ENCODE measurements at places on chromosomes 1 and 21.
A peak's percentile ranks its signal among the peaks of the same experiment; 100 is the strongest.

DNA sequence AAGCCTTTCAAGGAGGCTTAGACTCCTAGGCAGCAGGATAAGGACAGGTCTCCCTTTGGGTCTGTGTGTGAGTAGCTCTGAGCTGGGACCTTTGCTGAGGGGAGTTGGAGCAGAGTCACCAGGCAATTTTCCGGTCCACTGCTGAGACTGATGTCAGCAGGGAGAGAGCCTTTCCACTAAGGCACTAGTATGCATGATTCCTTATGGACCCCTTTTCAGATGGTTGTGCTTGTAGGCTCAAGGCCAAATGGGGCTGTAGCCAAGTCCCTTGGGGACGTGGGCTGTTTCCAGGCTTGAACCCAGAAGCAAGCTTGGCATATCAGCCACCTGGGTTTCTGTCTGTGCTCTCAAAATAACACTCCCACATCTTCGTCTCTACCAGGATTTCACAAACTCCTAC lies 73.0 kb downstream of the CCDC18 start:
- peak; percentile 22 for DNase-seq

DNA sequence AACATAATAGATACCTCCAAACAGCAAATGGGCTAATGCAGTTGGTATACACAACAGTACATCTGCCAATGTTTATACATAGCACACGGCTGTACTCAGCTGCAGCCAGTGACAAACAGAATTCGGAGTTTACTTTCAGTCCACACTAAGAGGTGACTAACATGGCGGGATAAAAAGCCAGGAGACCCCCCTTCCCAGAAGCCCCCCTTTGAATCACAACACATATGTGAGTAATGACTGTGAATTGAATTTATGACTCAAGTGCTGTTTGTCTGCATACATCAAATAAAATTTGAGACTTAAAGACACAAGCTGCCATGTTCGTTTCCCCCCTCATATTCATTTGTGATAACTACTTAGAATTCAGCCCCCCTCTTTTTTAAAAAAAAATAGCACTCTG lies 113.2 kb downstream of the RUNX1 start:
- no peak for DNase-seq

GRCh38 chr1:220991506-220991905 lies 112.3 kb downstream of the HLX start:
- no peak for DNase-seq

DNA sequence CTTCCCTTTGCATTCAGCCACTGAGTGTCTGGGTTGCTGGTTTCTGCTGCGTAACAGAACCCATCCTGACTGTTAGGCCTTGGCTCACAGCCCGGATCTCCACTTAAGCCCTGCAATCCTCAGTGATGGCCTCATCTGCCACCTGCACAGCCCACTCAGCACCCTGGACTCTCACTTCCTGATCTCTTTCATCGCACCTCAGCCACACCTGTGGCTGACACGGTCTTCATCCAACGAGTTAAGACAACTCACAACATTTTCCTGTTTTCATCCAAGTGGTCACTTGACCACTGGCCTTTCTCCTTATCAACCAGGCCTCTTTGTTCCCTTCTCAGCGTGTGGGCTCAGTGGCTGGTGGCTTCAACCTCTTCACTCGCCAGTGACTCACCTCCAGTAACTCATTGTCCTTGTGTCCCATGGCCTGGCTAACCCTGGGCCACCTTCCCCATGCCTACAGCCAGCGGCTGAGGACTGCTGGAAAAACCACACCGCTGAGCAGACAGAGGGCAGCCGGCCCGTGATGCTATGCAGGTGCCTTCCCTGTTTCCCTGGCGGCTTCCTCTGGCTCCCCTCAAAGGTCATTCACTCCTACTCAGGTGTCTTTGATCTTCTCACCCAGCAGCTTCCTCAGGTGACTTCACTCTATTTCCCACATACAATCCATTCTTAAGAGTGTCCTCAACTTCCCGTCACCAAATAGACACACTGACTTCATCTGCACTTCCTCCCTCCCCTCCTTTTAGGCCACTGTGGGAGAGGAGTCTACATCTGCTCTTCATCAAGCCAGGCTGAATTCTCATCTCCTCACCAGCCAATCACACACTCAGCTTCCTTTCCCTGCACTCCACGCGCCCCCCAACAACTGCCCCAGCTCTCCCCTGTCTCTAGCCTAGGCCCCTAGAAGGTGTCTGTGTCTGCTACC lies 19.9 kb upstream of the EDN2 start:
- DNase-seq = peak; percentile 32

GRCh38 chr1:230359992-230360668 lies 66.0 kb downstream of the PGBD5 start:
- DNase-seq = no peak

GRCh38 chr1:20359451-20360330 lies 69.0 kb downstream of the VWA5B1 start:
- DNase-seq = no peak

DNA sequence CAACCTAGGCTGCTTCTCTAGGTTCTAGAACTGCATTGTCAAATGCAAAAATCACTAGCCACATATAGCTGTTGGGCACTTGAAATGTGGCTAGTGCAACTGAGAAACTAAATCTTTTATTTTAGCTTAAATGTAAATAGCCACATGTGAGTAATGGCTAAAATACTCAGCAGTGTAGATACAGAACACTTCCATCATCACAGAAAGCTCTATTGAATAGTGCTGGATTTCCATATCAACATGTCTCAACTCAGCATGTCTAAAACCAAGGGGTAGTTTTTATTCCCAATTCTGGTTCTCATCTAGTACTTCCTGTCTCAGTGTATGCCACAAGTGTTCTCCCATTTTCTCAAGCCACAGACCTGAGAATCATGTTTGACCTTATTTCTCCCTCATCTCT lies 7.5 kb upstream of the TP53BP2 start:
- no peak for DNase-seq

- DNase-seq = no peak
Measured at GRCh38 chr1:7606096-7606495, 165.0 kb upstream of the VAMP3 start.

GRCh38 chr1:176954242-176954641 lies 210.3 kb downstream of the ASTN1 start:
- no peak for DNase-seq

- no peak for DNase-seq
Measured at GRCh38 chr1:224737353-224737727, 121.2 kb downstream of the CNIH3 start.

DNA sequence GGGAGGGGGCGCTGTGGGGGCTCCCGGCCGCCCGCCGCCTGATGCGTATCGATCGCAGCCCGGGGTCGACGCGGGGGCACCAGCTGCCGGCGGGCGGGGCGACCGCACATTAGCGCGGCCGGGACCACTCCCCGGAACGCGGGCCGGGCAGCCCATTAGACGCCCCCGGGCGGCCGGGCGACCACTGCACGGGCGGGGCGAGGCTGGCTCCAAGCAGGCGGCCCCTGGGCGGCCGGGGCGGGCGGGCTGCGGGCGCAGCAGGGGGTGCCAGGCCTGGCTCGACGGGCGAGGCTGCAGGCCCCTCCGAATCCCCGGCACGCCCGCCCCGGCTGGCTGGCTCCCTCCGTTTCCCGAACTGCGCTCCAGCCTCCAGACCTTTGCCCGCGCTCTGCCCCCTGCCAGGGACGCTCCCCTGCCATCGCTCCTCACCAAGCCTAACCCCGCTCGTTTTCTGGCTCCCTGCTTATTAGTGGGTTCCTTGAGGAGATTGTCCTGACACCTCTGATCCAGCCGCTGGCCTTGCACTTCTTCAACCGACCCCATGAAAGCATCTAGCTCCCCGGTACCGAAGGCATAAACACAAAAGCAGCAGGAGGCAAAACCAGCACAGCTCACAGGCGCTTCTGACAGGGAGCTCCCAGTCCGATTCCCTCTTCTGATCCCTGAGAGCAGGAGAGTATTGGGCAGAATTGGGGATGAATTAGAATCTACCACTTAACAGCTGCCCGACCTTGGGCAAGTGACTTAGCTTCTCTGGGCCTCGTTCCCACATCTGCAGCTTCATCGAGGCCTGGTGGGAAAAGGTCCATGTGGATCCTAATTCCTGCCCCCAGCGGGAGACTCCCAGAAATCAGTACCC lies 92.6 kb upstream of the CASZ1 start:
- peak; percentile 82 for DNase-seq

GRCh38 chr1:17045634-17046333 lies 8.0 kb downstream of the SDHB start:
- peak; percentile 3 for DNase-seq

DNA sequence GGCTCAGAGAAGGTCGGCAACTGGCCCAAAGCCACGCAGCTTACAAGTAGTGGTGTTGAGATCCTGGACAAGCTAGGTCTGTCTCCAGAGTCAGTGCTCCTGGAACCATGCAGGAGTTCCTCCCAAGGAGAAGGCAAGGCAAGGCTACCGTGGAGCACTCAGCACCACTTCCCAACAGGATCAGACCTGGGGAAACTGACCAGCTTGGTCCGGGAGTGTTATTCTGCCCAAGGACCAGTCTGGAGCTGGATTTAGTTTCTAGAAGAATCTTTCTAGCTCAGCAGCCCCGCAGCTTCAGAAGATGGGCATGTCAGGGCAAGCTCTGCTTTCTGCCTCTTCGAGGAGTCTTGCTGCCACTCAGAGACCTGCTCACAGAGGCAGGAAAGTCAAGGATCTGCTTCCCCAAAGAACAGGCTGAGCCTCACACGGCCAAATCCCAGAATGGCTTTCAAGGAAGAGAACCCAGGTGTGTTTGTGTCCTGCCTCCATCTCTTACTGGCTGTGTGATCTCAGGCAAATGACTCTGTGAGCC lies 302.8 kb downstream of the MATN1 start:
- DNase-seq = no peak

DNA sequence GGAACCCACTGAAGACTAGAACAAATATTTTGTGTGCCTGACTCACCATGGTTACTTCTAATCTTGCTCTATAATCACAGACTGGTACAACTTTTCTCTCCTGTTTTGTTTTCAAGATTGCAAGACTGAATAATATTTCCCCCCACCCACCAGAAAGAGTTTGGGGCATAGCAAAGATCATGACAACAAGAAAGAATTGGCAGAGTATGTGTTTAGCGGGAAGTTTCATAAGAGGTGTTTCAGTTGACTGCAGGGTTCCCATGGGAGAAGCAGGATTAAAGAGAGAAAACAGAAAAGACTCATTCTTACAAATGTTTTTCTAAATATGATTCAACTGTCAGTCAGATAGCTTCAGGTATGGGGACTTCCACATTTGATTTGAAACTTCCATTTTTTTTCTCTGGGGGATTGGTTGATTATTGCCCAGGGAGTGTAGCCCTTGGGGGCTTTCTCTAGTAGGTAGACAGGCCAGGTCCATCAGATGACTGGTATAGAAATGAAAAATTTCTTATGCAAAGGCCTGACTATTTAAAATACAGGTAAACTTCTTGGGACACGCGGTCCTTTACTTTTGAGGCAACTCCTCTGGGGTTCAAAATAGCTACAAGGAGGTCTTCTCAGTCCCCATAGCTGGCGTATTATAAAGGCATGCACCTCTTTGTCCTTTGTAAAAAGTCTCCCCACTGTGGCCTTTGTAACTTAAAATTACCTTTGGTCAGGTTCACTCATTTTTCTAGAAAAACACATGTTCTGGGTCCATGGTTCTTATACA lies 13.9 kb downstream of the OR14I1 start:
- DNase-seq = no peak

- no peak for DNase-seq
Measured at GRCh38 chr1:68329096-68329835, 96.9 kb upstream of the WLS start.

DNA sequence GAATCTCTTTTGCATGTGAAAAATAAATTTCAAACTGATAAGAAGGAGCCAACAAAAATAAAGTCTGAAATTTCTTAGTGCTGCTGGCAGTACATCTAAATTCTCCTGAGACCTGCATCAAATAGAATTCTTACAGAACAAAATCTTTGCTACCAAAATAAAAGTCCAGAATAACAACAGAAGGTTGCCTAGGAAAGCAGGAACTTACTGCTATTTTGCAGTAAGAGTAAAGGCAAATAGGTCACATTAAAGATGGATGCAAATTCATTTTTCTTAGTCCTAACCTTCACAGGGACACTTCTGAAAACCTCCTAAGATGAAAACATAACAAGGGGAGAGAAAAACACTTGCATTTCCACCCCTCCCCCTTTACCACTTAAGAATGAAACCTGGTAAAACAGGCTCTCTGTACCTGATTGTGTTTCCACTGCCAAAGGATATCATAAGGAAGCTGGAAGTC lies 59.0 kb downstream of the RUSC1 start:
- DNase-seq = no peak

DNA sequence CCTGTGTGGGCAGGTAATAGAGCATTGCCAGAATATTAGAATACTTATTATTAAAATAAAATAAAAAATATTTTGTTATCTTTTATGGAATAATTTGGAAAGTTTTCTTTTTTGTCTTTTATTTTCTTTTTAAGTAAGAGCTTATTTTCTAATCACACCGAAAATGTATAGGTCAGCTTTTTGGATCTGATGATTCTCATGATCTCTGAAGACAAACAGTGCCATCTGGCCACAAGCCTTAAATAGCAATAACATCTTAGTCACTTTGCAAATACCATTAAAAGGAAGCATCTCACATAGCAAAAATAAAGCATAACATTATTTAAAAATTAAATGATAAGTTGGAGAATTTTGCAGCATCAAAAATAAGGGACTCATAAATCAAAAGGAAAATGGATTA lies 213.8 kb downstream of the PLA2G4A start:
- no peak for DNase-seq

DNA sequence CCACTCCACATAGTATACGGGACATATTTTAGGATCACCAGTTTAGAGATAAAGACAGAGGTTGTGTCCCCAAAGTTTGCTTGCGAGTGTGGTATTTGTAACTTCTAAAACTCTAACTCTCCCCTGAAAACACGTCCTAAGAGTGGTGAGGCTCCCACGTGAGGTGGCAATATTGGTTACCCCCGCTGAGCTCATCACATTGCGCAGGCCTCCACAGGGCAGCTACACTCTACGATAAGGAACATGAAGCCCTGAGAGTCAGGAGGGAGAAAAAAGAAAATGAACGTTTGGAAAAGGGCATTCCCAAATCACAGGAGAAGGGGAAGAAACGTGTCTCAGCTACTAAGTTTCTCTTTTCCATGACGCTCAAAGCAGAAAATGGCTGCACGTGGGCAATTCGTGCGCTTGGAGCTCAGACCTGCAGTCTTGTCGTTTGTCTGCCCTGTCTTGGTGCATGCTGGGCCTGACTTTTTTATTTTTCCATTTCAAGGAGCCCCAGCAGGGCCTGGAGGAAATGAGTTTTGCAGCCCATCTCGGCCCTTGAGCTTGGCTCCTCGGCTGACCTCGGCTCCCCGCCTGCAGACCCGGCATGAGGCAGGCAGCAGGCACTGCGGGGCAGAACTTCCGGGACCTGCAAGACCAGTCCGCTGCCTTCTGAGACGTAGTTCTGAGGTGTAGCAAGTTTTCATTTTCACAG lies 25.7 kb downstream of the ERG start:
- DNase-seq = no peak

GRCh38 chr1:61110554-61110953 lies 28.2 kb downstream of the NFIA start:
- no peak for DNase-seq

DNA sequence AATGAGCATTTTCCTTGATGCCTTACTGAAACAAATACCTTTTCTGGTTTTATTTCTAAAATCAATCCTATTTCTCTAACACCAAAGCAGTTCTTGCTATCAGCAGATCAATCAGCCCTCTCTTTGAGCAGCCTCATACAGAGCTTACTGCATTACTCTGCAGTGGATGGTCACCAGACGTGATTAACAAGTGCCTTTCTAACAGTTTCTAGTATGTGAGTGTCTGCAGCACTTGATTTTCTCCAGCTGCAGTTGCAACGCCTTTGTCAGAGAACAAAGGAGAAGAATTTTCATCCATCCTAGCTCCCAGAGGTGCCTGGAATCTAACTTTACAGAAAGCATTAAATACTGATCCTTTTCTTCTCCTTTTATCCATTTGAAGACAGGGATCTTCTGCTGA lies 177.3 kb upstream of the SGIP1 start:
- DNase-seq = no peak
